ENCODE measurements at places on chromosomes 4 and X. TPM values are rescaled to one million over a fixed set of nuclear protein-coding genes. Genes with fewer than 3 reads are reported as not detected.

CT83 gene
- not detected for polyA plus RNA-seq

NDP gene
- 0.19 TPM for polyA plus RNA-seq

DNA sequence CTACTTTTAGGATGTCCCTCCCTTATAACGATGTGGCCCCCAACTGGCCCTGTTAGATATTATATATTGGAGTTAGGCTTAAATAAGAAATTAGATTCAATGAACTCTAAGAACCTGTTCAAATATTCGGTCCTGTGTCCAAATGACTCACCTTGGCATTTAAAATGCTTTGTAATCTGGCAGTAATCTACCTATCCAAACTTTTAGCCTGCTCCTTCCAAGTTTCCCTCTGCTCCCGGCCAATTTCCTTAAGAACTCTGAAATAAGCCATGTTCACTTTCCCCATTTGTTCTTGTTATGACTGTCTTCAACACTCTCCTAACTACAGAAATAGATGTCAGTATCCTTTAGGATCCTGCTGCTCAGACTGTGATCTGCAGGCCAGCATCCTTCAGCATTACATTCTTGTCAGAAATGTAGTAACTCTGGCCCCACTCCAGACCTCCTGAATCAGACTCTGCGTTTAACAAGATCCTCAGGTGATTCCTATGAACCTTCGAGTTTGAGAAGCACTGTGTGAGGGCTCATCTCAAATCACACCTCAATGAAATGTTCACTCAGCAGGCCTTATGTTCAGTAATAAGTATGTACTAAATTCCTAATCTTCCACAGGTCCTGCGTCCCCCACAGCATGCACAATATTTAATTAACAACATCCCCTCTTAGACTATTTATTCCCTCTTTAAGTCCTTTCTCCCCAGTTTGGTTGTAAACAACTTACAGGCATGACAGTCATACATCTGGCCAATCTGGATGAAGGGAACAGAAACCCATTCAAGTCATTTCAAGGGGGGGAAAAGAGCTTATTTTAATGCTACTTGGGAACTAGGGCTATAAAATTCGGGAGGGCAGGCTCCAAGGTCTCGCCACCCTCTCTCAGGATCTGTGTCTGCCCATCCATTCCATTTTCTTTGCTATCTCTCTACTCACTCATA is 3.0 kb downstream of the ATP8A1 start:
- no peak for DNase-seq

GRCh38 chr4:84814094-84814750 is 152.3 kb downstream of the WDFY3 start:
- no peak for DNase-seq
